Gastrocnemius medialis (tissue), 4 donors: ENCODE measurements at places on chromosomes 11 and 22.

DNA sequence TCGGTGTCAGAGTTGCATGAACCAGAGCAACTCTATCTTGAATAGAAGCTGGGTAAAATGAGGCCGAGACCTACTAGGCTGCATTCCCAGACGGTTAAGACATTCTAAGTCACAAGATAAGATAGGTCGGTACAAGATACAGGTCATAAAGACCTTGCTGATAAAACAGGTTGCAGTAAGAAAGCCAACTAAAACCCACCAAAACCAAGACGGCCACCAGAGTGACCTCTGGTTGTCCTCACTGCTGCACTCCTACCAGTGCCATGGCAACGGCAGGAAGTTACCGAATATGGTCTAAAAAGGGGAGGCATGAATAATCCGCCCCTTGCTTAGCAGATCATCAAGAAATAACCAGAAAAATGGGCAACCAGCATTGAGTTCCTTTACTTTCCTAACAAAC, 2.4 kb upstream of the KAT5 start:
- H3K4me3 ChIP-seq = no peak overlapping the region
- DNase-seq = no peak

DNA sequence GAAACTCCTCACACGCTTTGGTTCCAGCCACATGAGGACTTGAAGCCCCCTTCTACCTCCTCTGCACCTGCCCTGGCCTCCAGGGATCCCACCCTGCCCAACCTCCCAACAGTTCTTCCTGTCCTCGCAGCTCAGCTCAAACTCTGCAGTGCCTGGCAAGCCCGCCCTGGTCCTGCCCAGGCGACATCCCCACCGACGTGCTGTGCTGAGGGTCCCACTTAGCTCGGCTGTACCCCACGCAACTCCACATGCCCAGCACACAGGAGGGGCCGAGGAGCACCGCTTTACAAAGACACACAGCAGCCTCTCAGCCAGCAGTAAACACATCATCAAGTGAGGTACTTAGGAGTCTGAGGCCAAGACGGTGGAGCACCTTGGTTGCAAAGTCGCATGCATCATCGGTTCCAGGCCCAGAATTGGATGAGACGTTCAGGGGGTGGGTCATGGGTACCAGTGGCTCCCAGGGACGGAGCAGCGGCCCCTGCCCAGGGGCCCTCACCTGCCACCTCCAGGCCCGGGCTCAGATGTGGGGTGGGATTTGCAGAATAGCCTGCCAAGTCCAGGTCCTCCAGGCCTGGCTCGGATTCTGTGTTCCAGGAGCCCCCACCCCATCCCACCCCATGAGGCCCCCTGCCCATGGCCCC, 72.6 kb downstream of the CELSR1 start:
- DNase-seq = no peak
- no peaks in the 10 kb centered on the region for H3K36me3 ChIP-seq
- H3K4me3 ChIP-seq = no peak overlapping the region
- no peak overlapping the region for H3K27ac ChIP-seq
- peaks cover 21% of the 10 kb centered on the region for H3K27me3 ChIP-seq
- no peaks in the 10 kb centered on the region for H3K4me1 ChIP-seq

DNA sequence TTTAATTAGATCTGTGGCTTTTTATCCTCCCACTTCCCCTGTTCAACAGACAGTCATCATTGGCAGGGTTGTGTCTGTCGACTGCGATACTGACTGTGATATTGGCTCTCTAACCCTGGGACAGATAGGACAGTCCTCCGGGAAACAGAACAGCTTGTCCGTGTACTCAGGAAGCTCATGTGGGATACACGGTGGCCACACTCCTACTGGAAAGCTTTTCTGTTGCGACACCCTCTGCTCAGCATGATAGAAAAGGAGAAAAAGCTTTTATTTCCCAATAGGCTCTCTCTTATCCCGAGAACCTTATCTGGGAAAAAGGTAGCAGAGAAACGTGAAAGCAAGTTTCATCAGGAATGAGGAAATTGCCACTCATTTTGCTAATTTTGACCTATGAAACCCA, 60.4 kb upstream of the HSPA8 start:
- peak overlapping the region; percentile 58 for H3K27ac ChIP-seq
- peak; percentile 59 for DNase-seq
- no peaks in the 10 kb centered on the region for H3K27me3 ChIP-seq
- no peaks in the 10 kb centered on the region for H3K36me3 ChIP-seq
- no peak overlapping the region for H3K4me3 ChIP-seq

DNA sequence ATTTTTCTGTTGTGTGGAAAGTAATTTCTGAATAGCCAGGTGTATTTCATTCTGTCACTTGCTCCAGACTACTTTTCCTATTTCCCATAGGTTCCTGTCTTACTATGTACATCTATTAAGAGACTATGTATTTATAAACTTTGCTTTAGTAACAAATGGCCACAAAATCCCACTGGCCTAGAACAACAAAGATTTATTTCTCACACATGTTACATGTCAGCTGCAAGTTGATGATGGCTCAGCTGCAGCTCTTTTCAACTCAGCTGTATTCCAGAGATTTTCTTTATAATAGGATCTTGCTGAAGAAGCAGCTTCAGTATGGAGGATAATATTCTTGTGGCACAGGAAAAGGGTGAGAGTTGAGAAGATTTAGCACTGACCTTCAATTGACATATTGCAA, 539.6 kb upstream of the LRRC4C start:
- no peak for DNase-seq
- H3K36me3 ChIP-seq = no peaks in the 10 kb centered on the region
- H3K4me1 ChIP-seq = no peaks in the 10 kb centered on the region
- no peaks in the 10 kb centered on the region for H3K27me3 ChIP-seq
- no peak overlapping the region for H3K27ac ChIP-seq

- peaks cover 5% of the 10 kb centered on the region for H3K4me1 ChIP-seq
- no peak overlapping the region for H3K27ac ChIP-seq
- H3K36me3 ChIP-seq = no peaks in the 10 kb centered on the region
- no peak overlapping the region for H3K4me3 ChIP-seq
- DNase-seq = no peak
- H3K27me3 ChIP-seq = no peaks in the 10 kb centered on the region
These were observed 3.9 kb upstream of the PTS start for GRCh38 chr11:112222303-112222702.
